ENCODE measurements at places on chromosomes 6 and 20.

- no peaks in the 10 kb centered on the region for H3K36me3 ChIP-seq
- H3K4me1 ChIP-seq = no peaks in the 10 kb centered on the region
- H3K4me3 ChIP-seq = no peak overlapping the region
- H3K27me3 ChIP-seq = no peaks in the 10 kb centered on the region
- DNase-seq = no peak
Observed at GRCh38 chr6:125922322-125922860, 34.2 kb upstream of the HINT3 start.

- H3K36me3 ChIP-seq = no peaks in the 10 kb centered on the region
- H3K4me3 ChIP-seq = no peak overlapping the region
- no peaks in the 10 kb centered on the region for H3K27me3 ChIP-seq
- H3K27ac ChIP-seq = no peak overlapping the region
- DNase-seq = no peak
- no peaks in the 10 kb centered on the region for H3K4me1 ChIP-seq
Observed at GRCh38 chr6:152625213-152625612, 11.9 kb downstream of the SYNE1 start.

DNA sequence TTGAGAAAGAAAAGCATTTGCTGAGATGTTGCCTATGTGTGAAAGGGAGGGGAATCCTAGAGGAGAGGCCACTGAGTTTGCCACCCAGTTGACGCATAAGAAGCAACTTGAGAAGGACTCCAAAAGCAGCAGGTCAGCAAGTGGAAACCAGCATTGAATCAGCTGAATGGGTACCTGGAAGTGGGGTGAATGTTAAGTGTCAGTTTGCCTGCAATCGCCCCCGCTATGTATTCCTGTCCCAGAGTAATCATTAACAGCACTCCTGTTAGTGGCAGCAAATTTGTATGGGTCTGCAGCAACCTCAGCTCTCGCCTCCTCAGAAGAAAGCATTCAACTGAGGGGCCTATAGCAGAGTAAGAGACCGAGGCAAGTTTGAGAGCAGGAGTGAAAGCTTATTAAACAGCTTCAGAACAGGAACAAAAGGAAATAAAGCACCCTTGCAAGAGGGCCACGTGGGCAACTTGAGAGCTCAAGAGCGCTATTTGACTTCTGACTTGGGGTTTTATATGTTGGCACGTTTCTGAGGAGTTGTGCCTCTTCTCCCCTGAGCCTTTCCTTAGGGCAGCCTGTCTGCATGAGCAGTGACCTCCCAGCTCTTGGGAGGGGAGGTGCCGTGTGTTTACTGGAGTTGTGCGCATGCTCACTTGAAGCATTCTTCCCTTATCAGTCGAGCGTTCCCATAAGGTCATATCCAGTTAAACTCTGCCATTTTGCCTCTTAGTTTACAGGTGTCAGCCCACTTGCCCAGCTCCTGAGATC is 122.6 kb upstream of the PHACTR1 start:
- no peaks in the 10 kb centered on the region for H3K4me1 ChIP-seq
- no peaks in the 10 kb centered on the region for H3K36me3 ChIP-seq
- DNase-seq = no peak
- H3K4me3 ChIP-seq = no peak overlapping the region

DNA sequence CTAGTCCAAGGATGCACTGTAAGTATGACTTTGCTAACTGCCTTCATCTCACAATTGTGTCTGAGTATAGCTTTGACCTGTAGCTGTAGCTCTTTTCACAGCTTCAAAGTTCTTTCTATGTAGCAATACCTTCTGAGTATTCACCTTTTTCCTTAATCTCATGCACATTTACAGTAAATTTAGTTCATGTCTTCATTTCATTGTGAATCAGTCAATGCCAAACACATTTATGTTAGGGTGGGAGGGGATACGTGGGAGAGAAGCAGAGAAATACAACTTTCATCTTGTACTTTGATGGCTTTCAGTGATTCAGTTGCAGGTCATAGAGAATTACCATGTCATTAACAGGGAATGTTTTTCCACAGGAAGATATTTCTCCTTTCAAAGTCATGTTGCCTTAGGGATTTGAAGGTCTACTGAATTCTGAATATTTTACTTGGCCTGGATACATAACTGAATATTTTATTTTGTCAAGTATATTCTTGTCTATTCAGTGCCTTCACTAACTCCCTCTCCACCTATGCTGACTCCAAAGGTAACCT is 119.2 kb downstream of the TINAG start:
- H3K27ac ChIP-seq = no peak overlapping the region
- no peaks in the 10 kb centered on the region for H3K36me3 ChIP-seq
- no peaks in the 10 kb centered on the region for H3K4me1 ChIP-seq
- H3K27me3 ChIP-seq = no peaks in the 10 kb centered on the region
- H3K4me3 ChIP-seq = no peak overlapping the region

GRCh38 chr6:6474170-6474920 is 114.2 kb upstream of the LY86 start:
- no peaks in the 10 kb centered on the region for H3K4me1 ChIP-seq
- H3K27me3 ChIP-seq = no peaks in the 10 kb centered on the region
- no peaks in the 10 kb centered on the region for H3K36me3 ChIP-seq
- no peak overlapping the region for H3K4me3 ChIP-seq
- DNase-seq = no peak

- no peak for DNase-seq
- no peak overlapping the region for H3K4me3 ChIP-seq
- H3K36me3 ChIP-seq = no peaks in the 10 kb centered on the region
- H3K27me3 ChIP-seq = no peaks in the 10 kb centered on the region
Observed at GRCh38 chr20:23508449-23509229, 17.7 kb downstream of the CST8 start.

DNA sequence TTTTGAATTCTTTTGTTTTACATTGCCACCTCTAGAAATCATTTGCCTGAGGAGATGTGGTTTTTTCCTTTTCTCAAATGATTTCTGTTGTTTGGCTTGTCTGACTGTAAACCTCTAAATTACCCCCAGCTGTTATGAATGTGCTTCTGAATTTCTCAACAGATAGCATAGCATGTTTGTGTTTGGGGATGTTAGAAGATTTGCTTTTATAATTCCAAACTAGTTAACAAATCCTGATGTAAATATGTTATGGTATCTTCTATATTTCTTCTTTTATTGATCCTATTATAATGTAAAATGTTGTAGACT is 31.6 kb upstream of the EZR start:
- no peaks in the 10 kb centered on the region for H3K27me3 ChIP-seq
- H3K4me3 ChIP-seq = no peak overlapping the region
- no peak for DNase-seq
- H3K4me1 ChIP-seq = no peaks in the 10 kb centered on the region
- no peak overlapping the region for H3K27ac ChIP-seq
- no peaks in the 10 kb centered on the region for H3K36me3 ChIP-seq

DNA sequence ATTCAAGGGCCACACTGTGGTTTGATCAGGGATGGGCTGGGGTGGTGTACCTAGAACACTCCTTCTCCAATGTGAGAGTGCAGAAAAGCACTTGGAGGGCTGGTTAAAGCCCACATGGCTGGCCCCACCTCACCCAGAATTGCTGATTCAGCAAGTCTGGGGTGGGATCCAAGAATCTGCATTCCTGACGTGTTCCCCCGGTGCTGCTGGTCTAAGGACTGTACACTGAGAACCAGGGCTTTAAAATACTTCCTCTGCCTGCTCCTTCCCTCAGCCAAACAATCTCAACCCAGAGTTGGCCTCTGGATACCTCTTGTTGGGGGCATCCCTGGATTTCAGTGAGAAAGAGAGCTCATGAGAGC is 13.4 kb upstream of the OCSTAMP start:
- no peak overlapping the region for H3K4me3 ChIP-seq
- peaks cover 3% of the 10 kb centered on the region for H3K4me1 ChIP-seq
- no peaks in the 10 kb centered on the region for H3K36me3 ChIP-seq
- no peak for DNase-seq

DNA sequence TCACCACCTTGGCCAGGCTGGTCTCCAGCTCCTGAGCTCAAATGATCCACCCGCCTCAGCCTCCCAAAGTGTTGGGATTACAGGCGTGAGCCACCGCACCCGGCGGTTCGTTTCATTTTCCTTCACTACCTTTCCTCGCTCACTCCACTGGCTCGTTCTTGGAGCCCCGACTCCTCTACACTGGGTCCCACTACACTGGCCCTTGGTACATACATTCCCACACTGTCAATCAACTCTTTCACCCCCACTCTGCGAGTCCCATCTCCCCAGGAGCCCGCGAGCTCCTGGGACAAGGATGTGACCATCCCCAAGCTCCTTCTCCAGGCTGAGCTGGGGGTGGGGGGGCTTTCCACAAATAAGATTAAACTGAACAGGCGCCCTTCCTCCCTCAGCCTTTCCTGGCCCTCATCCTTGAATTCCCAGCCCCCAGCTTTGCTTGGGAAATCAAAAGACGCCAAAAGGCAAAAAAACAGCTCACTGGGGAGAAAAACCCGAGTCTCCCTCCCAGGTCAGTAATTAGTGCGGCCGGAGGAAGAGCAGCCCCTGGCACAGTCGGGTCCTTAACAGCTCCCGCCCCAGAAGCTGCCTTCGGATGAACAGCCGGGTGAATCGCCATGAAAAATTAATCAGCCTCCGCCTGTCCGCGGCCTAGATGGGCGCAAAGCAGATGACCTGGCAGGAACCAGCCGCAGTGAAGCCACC is 42.8 kb upstream of the LY86 start:
- no peak for DNase-seq
- H3K36me3 ChIP-seq = no peaks in the 10 kb centered on the region
- H3K27me3 ChIP-seq = no peaks in the 10 kb centered on the region
- no peak overlapping the region for H3K27ac ChIP-seq
- peaks cover 4% of the 10 kb centered on the region for H3K4me1 ChIP-seq
- H3K4me3 ChIP-seq = no peak overlapping the region

- no peaks in the 10 kb centered on the region for H3K4me1 ChIP-seq
- no peaks in the 10 kb centered on the region for H3K27me3 ChIP-seq
- H3K27ac ChIP-seq = no peak overlapping the region
- no peak for DNase-seq
- no peak overlapping the region for H3K4me3 ChIP-seq
Observed at GRCh38 chr20:57078116-57078515, 188.3 kb downstream of the BMP7 start.

- no peaks in the 10 kb centered on the region for H3K4me1 ChIP-seq
- no peaks in the 10 kb centered on the region for H3K36me3 ChIP-seq
- DNase-seq = no peak
- no peak overlapping the region for H3K27ac ChIP-seq
- no peak overlapping the region for H3K4me3 ChIP-seq
- H3K27me3 ChIP-seq = no peaks in the 10 kb centered on the region
Observed at GRCh38 chr6:52019092-52019491, 68.3 kb downstream of the PKHD1 start.

DNA sequence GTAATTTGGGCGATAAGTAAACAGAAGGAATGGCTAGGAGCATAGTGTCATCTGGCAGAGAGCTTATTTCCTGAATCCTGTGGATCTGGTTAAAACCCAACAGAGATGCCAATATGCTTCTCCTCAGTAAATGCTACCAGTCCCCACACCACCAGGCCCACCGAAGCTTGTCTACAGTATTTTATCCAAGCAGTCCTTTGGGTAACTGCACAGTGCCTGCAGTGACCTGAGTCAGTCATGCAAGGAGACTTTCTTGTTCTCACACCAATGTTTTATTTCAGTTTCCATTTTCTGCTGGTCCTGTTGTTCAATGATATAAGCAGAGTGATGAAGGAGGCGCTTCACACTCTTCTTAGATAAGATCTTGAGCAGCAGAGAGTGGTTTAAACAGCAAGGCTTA is 326.3 kb downstream of the RIMS1 start:
- H3K27me3 ChIP-seq = no peaks in the 10 kb centered on the region
- H3K36me3 ChIP-seq = no peaks in the 10 kb centered on the region
- no peak overlapping the region for H3K4me3 ChIP-seq
